Inflammatory macrophage treated with lipopolysaccharide for 4 hours (primary cell): ENCODE measurements at places on chromosomes 3 and 15.

GRCh38 chr3:126743350-126743749 is 39.3 kb downstream of the CHCHD6 start:
- no peak for DNase-seq

- DNase-seq, result no peak
Observed at GRCh38 chr3:54123003-54123775, 837 bp downstream of the CACNA2D3 start.

- no peak for DNase-seq
Observed at GRCh38 chr3:146861262-146861661, 256.1 kb upstream of the PLSCR5 start.

DNA sequence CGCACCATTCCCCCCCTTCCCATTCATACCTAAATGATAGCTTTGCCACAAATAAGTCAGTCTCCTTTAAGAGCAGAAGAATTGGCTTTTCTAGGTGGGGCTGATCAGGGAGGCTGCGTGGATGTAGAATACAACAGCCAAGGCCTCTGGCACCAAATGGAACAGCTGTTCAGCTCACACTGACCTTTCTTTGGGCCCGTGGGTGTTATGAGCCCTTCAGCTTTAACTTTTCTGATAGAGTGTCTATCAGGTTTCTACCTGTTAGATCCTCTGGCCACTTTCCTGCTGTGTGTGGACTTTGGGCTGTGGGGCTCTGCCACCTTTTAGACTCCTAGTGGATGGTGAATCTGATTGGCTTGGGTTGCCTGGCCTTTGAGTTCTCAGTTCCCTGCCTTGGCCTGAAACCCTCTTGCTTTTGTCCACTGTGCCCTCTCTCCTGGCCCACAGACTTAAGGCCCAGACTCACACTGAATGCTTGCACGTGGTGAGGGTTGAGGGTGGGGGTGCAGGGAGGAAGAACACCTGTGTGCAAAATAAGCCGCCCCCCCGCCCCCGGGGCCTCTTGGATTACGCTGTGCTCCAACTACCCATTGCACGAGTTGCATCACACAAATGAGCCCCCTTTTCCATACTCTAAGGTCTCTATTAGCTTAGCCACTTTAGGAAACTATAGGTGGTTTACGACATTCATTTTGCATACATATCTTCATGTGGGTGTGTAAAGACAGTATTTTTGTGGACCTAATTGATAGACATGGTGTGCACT is 1.3 kb upstream of the RFX7 start:
- DNase-seq, result no peak

DNA sequence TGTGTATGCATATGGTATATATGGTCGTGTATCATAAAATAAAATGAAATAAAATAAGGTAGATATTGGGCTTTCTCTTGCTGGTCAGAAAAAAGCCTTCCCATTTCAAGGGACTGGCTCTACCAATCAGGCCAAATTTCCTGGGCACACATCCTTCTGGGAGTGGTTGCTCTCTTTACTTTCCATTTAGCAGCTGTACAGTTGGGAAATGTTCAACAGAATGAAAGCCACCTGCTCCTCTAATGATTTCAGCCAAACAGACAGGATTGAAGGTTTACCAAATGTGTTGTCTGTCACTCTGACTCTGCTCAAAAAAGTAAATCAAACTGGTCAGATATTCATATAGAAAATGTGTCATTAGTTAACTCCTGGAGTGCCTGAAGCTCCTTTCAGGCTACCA is 380.4 kb downstream of the ROBO2 start:
- no peak for DNase-seq

DNA sequence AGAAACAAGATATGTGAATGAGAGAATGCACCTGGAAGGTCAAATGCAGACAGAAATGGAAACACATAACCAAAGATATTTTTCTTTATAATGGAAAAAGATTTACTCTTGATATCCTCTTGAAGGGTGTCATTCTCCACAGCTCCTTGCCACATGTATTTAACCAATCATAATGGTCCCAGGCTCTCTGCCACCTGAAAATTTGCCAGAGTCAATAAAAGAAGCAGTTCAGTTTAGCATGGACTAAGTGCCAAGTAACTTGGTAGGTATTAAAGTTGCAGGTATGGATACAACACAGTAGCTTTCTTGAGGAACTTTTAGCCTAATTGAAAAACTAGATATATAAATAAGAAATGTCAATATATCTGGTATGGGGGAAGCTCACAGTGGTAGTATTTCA is 33.5 kb downstream of the TUSC7 start:
- no peak for DNase-seq
